ENCODE measurements at places on chromosomes 12 and 14. TPM values are rescaled to one million over a fixed set of nuclear protein-coding genes. Genes with fewer than 3 reads are reported as not detected.

Gene SLC25A21
- not detected for total RNA-seq

Gene ABCB9
- not detected for total RNA-seq

Gene CFAP54
- total RNA-seq, result 2.6 TPM

Gene TMEM30B
- total RNA-seq, result 22.0 TPM

Gene MGAT4C
- under 0.01 TPM for total RNA-seq

Data from stomach (tissue), 19 donors.